Stimulated activated CD4-positive, alpha-beta T cell treated with anti-CD3 and anti-CD28 coated beads, Interleukin-12 subunit alpha, Interleukin-12 subunit beta, amount 100 ng/mL, for 24 hours (primary cell): ENCODE measurements at places on chromosomes 7 and 10.
A peak's percentile ranks its signal among the peaks of the same experiment; 100 is the strongest.

DNA sequence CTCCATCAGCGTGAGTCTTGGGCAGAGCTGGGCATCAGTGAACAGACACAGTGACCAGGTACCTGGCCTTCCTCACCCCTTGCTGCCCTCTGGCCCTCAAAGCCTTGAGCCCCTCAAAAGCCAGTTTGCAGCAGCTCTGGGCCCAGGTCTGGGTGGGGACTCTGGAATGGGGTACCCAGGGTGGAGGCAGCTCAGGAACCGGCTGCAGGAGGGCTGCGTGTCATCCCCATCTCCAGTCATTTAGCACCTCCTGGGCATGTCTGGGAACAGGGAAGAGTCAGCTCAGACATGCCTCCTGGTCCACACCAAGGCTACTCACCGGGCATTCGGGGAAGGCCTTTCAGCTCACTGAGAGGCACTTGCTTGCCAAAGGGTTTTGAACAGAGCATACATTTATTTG, 503.3 kb downstream of the TCERG1L start:
- no peak for DNase-seq

DNA sequence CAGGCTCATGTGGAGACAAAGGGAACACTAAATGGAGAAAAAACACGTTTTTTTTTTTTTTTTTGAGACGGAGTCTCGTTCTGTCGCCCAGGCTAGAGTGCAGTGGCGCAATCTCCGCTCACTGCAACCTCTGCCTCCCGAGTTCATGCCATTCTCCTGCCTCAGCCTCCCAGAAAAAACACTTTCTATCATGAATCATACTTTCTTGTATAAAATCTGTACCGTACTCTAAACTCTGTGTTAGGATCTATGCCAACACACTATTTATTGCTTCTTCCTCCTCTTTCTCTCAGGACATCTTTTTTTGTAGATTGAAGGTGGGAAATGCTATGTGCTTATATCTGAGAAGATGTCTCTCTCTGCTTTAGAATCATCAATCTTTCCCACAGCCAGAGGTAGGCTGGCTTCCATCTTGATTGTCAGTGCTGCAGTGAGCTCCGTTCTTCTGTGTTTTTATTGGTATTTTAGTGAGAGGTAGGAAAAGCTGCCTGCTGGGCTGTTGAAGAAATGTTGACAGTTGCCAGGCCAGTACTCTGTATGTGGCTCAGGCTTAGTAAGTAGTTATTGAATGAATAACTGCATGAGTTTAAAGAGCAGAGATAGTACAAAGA, 101.1 kb downstream of the GPR85 start:
- DNase-seq: no peak

DNA sequence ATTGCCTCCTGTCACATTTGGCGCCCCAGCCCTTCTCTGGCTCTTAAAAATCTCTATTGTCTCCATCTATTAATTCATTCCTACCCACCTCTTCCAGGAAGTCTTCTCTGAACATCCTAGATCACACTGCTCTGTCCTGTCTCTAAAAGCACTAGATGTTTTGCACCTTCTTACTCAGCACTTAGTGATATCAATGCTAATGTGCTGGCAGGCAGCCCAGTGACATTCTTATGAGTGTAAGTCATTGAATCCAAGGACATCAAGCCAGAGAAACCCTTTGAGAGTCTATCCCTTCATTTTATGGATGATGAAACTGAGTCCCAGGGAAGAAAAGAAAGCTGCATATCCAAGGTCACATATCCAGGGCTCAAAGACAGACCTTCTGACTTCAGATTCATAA, 48.3 kb upstream of the PAX2 start:
- no peak for DNase-seq

- DNase-seq: no peak
Measured at GRCh38 chr7:80729591-80730320, 91.3 kb downstream of the CD36 start.

- peak; percentile 2 for DNase-seq
Measured at GRCh38 chr10:103967448-103968071, 620 bp downstream of the SLK start.

GRCh38 chr10:121131426-121132265, 280.5 kb downstream of the WDR11 start:
- DNase-seq: no peak

- no peak for DNase-seq
Measured at GRCh38 chr7:46990761-46991160, 591.1 kb downstream of the TNS3 start.

DNA sequence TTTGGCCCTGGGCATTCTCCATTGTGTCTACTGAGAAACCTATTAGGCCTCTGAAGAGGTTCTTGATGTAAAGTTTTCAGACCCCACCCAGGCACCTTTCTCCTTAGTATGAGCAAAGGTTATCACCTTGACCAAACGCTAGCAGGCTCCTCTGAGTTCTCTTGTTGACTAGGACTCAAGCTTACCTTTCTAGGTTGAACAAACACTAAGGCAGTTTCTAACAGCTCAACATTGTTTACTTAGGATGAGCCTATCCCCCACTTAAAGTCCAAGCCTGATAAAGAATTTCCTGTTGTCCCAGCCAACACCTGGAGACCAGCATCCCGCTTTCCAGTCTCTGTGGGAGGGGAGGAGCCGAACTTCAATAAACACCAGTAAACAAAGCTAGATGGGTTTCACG, 26.3 kb upstream of the ITGB8 start:
- no peak for DNase-seq

DNA sequence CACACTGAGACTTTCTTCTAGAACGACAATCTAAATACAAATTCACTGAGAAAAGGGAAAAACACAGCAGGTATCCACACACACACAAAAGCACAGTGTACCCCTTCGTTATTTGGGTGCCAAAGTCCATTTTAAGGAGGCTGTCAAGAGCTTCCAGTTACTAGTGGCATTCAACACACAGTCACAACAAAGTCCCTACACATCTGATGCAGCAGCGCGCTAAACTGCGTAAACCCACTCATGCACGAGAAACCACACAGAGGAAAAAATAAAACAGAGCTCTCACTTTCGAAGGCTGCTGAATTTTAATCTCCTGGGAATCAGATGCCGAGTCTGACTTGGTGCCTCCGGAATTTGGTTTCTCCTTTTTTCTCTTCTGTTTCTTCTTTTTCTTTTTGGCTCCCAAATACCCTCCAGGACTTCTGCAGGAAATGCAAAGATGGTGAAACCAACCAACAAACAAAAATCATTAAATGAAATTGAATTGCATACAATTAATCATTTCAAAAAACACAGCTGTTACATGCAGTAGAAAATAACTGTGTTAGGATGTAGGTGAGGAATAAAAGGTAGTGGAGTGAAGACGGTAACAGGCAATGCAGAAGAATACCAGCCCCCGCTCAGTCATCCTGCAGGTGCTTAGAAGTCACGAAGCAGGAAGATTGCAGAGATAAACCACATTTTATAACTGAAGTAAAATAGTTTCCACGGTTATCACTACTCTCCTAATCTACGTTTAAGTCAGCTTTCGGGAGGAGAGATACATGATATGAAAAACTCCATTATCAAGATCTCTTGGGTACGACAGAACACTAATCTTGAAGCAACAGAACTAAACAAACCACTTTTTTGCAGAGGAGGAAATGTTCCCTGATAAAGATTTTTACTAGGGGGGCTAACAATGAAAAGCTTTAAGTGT, 27.1 kb downstream of the NMT2 start:
- peak; percentile 27 for DNase-seq

- DNase-seq: no peak
Measured at GRCh38 chr7:113521468-113521867, 397.3 kb downstream of the PPP1R3A start.

GRCh38 chr10:128633864-128634540, 507.8 kb upstream of the MKI67 start:
- DNase-seq: no peak

DNA sequence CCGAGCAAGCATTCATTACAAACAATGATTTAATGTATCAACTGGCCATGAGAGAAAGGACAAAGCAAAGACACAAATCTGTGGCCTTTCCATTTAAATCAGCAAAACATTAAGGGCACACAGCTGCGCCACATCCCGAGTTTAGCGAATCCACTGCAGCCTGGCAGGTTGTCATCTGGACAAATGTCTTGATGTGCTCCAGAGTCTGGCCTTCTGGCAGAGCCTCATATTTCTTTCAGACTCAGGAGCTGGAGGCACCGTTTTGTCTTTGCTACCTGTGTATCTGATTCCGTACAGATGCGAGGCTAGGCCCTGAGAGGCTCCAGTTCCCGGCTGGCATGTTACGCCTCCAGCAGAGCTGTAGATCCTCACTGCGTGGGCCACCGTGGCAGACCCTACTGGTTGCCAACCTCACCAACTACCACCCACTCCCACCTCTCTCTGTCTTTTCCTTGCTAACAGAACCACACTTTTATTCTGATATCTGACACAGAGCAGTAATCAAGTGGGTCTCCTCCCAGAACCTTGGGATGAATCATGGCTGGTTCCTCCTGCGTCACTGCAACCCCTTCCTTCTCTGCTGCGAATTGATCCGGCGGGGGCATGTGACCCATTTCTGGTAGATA, 40.9 kb upstream of the EFCAB10 start:
- no peak for DNase-seq

- DNase-seq: no peak
Measured at GRCh38 chr7:12031638-12032037, 179.5 kb upstream of the TMEM106B start.

DNA sequence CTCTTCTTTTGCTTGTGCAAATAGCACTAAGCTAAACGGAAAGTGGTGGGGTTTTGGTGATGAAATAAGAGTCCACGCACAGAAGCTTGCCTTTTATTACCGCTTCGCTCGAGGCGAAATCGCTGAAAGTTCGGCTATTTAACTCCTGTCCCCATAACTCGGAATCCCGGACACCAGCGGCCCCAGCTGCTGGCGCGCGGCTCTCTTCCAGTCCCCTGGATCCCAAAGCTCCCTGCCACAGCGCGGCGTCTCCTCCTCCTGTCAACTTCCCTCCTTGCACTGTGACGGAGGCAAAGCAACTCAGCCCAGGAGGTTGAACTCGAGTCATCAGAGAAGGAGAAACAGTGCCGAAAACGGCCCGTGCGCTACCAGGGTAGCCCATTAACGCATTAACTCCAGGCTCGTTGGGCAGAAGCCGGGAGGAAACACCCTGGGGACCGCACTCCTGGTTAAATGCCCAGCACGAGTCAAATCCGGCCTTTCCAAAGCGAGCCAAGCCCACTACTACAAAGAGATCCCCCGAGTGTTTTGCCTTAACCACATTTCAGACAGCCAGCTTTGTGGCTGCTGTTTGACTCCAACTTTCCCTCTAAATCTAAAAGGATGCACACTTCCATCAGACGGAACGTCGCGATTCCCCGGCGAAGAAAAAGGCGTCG, 1.3 kb downstream of the SEMA3D start:
- no peak for DNase-seq

GRCh38 chr7:23268167-23268566, 21.6 kb downstream of the GPNMB start:
- no peak for DNase-seq

- no peak for DNase-seq
Measured at GRCh38 chr7:12674053-12674452, 13.4 kb upstream of the ARL4A start.

DNA sequence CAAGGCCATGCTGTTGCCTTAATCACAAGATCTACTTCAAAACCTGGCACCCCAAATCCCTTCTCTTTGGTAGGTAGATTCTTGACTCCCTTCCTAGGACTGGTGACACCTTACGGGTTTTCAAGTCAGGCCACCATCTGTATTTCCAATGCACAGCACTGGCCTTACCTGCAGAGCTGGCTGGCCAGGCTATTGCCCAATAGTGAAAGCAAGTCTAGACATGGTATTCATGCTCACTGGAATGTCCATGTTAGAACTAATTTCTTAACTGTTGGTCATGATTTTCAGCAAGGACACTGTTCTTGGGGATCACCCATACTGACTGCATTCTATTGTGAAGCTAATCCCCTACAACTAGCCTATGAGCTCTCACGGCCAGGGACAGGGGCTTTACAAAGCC, 313.1 kb upstream of the RNF32 start:
- DNase-seq: no peak

- DNase-seq: no peak
Measured at GRCh38 chr7:116232350-116232749, 22.0 kb downstream of the TES start.

GRCh38 chr10:54009672-54010071, 791.4 kb downstream of the PCDH15 start:
- no peak for DNase-seq

- DNase-seq: no peak
Measured at GRCh38 chr10:95388539-95388938, 97.7 kb upstream of the PDLIM1 start.

DNA sequence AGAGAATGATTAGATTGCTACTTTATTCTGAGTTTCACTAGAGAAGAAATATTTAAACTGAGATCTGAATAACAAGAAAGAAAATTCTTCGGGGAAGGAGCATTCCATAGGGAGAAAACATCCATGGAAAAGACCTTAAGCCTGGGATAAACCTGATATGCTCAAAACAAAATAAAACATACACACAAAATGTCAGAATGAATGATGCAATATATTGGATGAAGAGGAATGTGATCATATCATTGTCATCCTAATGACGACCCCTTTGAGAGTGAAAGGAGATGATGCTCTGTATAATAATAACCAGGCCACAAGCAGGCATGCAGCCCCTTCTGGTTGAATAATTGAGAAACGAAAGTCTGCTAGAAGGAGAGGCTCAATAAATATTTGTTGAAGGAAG, 882.4 kb downstream of the NRG3 start:
- no peak for DNase-seq

GRCh38 chr7:101146-102046, 91.0 kb upstream of the FAM20C start:
- DNase-seq: no peak

DNA sequence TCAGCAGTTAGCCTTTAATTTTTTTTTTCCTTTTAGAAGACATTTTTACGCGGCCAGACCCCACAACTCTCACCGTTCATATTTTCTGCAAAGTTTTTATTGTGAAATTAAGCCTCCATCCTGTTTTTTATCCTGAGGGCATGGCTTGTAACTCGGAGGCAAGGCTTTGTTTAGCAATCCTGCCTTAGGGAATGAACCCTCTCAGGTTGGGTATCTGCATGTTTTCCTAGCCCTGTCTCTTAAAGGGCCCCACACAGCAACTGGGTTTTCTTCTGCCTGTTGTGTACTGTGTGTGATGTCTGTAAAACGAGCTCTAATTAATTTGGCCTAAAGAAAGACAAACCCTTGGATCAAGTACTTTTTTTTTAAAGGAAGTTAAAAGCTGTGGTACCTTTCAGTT, 130.2 kb upstream of the COBL start:
- DNase-seq: no peak

DNA sequence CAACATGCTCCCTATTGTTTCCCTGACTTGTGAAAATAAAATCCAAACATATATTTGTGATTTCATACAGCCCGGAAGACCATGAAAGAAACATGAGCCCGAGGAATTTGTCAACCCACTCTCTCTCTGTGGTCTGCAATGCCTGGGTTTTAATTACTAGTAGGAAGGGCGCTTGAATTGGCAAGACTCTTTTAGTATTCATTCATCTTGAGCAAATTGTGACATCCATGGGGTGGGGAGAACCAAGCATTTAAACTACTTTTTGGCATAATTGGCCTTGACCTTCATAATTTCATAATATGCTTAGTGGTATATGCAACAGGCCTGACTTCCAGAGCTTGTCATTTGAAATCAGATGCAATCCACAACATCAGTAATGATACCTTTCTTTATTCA, 142.4 kb upstream of the BMPER start:
- no peak for DNase-seq
